ENCODE measurements at places on chromosomes 11 and 22.

- DNase-seq, result no peak
Observed at GRCh38 chr11:64854534-64855502, 10.4 kb upstream of the CDC42BPG start.

GRCh38 chr11:64539239-64539638 is 51.8 kb upstream of the SLC22A12 start:
- no peak for DNase-seq

GRCh38 chr22:42342426-42343120 is 72.1 kb upstream of the TCF20 start:
- no peak for DNase-seq

- no peak for DNase-seq
Observed at GRCh38 chr11:92268546-92268945, 43.9 kb downstream of the FAT3 start.

GRCh38 chr11:69267395-69267805 is 26.6 kb upstream of the MYEOV start:
- no peak for DNase-seq

DNA sequence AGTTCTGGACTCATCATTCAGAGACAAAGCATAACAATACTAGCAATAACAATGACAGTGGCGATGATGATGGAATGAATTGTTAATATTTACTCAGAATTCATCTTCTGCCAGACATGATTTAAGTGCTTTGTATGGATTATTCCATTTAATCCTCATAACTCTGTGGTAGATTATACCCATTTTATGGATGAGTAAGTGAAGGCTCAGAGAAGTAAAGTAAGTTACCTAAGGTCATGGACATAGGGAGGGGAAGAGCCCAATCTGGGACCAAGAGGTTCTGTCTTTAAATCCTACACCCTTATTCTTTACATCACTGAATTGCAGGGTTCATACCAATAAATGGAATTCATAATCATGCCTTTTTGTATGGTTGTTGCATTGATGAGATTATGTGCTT is 72.7 kb downstream of the MYO18B start:
- DNase-seq, result no peak

GRCh38 chr11:111324277-111324720 is 26.0 kb downstream of the POU2AF3 start:
- no peak for DNase-seq

DNA sequence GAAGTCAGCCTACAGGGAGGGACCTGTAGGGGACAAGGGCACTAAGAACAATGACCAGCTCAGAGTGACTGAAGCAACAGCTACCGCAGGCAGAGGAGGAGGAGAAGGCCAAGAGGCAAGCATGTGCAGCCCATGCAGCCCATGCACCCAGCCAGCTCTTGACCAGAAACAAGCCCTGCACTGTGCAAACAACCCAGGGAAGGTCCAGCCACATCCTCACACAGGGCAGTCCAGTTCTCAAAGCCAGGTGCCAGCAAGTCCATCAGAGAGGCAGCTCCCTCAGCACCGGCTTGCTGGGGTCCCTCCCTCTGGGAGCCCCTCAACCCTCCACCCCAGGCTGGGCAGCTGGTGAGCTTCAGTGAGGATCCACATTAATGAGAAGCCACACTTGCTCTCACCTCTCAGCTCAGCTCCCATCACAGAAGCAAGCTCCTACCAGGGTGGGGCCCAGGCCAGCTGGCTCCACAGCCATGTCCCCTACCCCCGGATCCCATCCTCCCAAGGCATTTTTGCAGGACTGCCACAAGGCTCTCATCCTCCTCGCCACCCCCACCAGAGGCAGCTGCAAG is 7.1 kb downstream of the DGCR2 start:
- DNase-seq, result no peak

DNA sequence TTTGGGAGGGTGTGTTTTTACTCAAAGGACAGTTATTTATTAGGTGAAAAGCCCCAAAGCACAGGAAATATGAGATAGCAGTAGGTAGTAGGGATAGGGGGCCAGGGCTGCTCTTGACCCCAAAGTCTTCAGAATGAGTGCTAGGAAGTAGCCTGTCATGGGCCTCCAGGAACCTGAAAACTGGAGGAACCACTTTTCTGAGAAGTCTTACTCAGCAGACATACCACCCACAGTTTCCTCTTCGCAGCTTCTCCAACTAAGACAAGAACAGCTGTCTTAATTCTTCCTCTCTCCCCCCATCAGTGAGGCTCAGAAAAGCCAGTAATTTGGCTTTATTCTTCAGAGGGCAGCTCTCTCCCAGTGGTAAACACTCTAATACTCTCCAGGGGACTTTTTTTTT is 84.0 kb upstream of the CTSC start:
- DNase-seq, result no peak

DNA sequence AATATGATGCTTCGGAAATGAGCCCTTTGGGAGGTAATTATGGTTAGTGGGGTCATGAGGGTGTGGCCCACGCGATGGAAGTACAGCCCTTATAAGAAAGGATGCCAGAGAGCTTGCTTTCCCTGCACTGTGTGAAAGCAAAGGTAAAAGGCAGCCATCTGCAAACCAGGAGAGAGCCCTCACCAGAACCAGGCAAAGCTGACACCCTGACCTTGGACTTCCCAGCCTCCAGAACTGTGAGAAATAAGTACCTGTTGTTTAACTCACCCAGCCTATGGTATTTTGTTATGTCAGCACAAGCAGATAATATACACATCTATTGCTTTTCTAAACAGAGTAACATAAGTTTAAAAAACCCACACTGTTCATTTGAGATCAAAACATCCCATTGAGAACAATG is 50.7 kb downstream of the SYN3 start:
- no peak for DNase-seq

DNA sequence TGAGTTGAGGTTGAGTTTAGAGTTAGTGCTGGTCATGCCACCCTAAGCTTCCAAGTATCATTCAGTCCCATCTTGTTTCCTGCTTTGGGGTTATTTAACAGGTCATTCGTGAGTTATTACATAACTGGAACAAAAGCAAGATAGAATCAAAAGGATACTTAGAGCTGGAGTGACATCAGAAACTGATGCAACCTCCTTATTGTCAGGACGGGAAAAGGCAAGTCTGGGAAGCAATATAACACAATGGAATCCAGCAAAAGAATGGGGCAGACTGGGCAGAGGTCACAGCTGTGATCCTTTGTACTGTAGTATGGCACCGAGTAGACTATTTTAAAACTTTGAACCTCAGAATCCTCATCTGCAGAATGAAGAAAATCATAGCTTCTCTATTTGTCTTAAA is 4.4 kb upstream of the PRSS23 start:
- no peak for DNase-seq

GRCh38 chr11:70038034-70038834 is 39.9 kb upstream of the ANO1 start:
- DNase-seq, result no peak

DNA sequence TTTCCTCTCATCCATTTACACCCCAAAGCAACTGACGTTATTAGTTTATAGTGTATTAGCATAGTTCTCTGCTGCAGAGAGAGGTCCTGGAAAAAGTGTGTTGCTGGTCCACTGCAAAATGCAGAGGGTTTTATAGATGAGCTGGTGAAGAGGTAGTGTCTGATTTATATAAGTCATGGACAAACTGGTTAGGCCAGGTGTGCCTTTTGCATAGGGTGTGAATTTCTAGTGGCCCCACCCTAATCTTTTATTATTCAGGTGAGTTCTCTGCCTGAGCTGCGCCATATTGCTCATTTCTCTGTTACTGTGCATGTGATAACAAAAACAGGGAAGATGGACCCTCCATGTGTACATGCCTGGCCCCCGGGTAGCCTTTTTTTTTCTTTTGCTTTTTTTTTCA is 43.1 kb upstream of the TRIM77 start:
- no peak for DNase-seq

DNA sequence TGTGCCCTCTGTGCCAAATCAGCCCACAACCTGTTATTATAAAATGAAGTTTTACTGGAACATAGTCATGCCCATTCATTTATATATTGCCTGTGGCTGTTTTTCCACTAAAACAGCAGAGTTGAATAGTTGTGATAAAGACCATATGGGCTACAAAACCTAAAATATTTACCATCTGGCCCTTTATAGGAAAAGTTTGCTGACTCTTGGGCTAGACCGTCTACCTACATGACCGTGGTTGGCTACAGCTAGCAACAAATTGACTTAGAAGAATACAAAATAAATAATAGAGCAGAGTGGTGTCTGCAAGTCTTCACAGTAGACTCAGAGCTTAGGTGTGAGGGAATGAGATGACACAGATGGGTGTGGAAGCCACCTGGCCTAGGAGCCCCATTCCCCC is 11.2 kb upstream of the IL18BP start:
- DNase-seq, result no peak

DNA sequence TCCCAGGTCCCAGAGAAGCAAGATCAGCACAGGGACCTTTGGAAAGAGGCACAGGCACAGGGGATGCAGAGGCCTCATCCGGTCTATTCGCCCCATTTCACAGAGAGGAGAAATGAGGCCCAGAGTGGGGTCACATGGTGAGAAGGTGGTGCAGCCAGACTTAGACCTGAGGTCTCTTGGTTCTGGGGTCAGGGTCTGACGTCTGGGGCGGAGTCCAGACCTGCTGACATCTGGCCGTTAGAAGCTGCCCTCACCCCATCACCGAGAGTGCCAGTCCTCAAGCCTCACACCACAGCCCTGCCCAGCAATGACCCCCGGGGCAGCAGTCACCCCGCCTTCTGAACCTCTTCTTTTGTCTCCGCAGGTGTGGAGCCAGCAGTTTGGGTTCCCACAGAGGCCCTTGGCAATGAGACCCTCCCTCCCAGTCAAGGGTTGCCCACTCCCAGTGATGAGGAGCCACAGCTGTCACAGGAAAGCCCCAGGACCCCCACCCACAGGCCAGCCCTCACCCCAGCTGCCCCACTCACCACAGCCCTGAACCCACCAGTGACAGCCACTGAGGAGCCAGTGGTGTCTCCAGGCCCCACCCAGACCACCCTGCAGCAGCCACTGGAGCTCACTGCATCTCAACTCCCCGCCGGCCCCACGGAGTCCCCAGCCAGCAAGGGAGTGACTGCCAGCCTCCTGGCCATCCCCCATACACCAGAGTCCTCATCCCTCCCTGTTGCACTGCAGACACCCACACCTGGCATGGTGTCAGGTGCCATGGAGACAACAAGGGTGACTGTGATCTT is 62.4 kb downstream of the OTOG start:
- DNase-seq, result no peak

- no peak for DNase-seq
Observed at GRCh38 chr22:33296941-33297340, 238.8 kb upstream of the SYN3 start.

All from NCI-H524 treated with DMSO at 0.1 percent for 48 hours (cell line).